Occipital lobe (tissue), 3 donors: ENCODE measurements at places on chromosomes 3 and 15. TPM values are rescaled to one million over a fixed set of nuclear protein-coding genes. Genes with fewer than 3 reads are reported as not detected.

Gene COL6A5
- total RNA-seq: under 0.01 TPM

Gene NUSAP1
- total RNA-seq: 20.7 TPM

Gene IFT80
- 83.8 TPM for total RNA-seq

Gene GOLGA8O
- not detected for total RNA-seq

Gene PLIN1
- total RNA-seq: 0.47 TPM

Gene SQOR
- total RNA-seq: 3.1 TPM

Gene THBS1
- 171 TPM for total RNA-seq

Gene CNBP
- 169 TPM for total RNA-seq

Gene ATP13A5
- total RNA-seq: under 0.01 TPM

Gene PLA2G4D
- total RNA-seq: not detected

Gene GOLGB1
- total RNA-seq: 47.1 TPM

Gene ZNF592
- 6.4 TPM for total RNA-seq

Gene RASGRP1
- total RNA-seq: 20.4 TPM

Gene SLC24A5
- total RNA-seq: not detected

Gene CIB2
- 18.4 TPM for total RNA-seq

Gene MEIS2
- 151 TPM for total RNA-seq

Gene NRG4
- total RNA-seq: not detected

Gene KIF15
- 6.4 TPM for total RNA-seq

Gene CHP1
- total RNA-seq: 54.6 TPM

Gene SLC28A2
- total RNA-seq: not detected

Gene SCAANT1
- total RNA-seq: not detected

Gene GPR160
- total RNA-seq: 2.5 TPM

Gene DUOX2
- total RNA-seq: not detected

Gene PRR20G
- not detected for total RNA-seq

Gene CYP1A1
- total RNA-seq: 0.47 TPM

Gene SNX4
- 88.7 TPM for total RNA-seq

Gene ZBBX
- 6.1 TPM for total RNA-seq

Gene CHRFAM7A
- 3.9 TPM for total RNA-seq

Gene GOLGA8J
- total RNA-seq: not detected
